ENCODE measurements at places on chromosomes 3 and 15.

DNA sequence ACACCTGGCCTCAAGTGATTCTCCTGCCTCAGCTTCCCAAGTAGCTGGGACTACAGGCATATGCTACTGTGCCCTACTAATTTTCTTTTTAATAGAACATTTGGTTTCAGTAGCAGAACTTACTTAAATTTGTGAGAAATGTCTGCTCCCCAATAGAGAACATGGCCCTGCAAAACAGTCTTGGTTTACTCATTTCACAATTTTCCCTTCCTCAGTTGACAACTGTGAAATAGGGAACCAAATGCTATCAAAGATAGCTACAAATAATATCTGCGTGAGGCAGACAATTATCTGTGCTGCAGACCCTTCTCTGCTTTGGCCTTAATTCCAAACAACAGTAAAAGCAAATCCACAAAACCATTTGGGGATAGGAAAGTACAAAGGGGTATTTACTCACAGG, 22.6 kb downstream of the METTL6 start:
- DNase-seq = no peak

- no peak for DNase-seq
Measured at GRCh38 chr3:170599091-170599490, 13.2 kb upstream of the SLC7A14 start.

GRCh38 chr3:21542656-21543379, 208.2 kb downstream of the ZNF385D start:
- no peak for DNase-seq

DNA sequence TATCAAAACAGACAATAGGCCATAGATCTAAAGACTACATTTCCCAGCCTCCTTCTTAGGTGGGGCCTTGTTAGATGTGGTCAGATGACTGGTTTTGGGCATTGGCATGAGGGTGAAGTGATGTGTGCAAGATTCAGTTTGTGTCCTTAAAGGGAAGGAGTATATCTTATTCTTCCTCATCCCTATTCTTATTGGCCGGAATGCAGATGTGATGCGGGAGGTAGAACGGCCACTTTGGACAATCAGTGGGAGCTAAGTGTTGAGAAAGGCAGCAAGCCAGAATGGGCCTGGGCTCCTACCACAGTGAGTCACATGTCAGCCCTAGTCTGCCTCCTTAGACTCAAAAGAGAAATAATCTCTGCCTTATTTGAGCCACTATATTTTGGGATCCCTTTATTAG, 89.8 kb upstream of the MEX3B start:
- no peak for DNase-seq

DNA sequence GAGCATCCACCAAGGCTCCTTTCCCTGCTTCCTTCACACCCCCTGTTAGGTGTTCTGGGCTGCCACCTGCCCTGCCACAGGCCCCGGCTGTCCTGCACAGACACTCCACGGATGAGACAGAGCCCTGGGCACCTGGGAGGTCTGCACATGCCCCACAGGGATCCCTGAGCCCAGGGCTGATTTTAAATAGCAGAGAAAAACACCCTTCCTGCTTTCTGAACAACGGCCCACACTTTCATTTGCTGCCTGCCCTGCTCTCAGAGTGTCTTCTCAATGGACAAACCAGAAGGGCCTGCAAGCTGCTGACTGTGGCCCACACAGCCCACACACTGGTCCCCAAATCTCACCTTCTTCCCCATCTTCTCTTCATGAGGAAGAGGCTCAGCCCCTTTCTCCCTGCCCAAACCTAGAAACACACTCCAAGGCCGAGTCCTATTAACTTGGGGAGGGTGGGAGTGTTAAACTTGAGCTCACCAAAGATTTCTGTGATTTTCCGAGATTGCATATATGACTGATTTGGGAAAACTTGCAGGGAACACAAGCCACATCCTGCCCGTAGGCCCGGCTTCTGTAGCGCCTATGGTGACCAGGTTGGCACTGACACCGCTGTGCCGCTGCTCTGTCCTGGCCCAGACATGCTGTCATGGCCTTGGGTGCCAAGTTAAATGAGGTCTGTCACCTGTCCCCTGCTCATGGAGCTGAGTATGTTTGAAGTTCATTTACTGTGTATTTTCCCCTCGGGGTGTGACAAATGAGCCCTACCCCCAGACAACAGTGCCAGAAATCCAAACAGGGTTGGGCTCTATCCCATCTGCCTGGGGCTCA, 47.2 kb upstream of the KLF13 start:
- DNase-seq = no peak

DNA sequence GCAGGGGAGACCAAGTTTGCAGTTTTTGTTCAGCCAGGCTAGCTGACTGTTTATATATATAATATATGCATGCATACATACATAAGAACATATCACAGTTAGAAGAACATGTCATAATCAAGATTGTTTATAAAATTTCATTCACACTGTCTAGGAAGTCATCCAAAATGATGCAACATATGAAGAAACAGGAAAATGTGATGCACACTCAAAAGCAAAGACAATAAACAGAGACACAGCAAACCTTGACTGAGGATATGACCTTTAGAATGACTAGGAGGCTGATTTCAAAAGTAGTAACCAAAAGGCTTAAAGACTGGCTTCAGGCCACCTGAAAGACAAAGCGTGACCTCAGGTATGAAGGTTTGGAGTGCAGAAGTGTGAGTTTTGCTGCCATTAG, 166.2 kb upstream of the NDN start:
- no peak for DNase-seq

DNA sequence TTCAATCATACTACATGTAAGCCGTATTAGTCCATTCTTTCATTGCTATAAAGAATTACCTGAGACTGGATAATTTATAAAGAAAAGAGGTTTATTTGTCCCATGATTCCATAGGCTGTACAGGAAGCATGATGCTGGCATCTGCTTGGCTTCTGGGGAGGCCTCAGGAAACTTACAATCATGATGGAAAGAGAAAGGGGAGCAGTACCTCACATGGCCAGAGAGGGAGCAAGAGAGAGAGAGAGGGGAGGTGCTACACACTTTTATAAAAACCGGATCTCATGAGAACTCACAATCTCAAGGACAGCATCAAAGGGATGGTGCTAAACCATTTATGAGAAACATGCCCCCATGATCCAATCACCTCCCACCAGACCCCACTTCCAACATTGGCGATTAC, 14.3 kb upstream of the CLASP2 start:
- DNase-seq = no peak

DNA sequence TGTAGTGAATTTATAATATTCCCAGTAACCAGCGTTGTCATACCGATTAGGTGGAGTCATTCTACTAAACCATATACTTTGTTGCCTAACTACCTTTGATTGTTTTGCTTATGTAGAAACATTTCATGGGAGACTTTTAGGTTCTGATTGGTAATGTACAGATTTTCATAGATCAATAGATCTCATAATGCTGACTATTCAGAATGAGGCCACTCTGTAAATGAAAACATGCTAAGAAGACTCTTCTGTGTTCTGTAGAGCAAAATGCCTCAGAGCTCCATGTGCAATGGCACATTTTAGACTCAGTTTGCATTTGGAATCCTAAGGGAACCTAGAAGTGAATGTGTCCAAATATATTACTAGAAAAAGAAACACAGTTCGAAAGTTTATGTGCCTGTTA, 20.0 kb downstream of the CBLB start:
- DNase-seq = no peak

DNA sequence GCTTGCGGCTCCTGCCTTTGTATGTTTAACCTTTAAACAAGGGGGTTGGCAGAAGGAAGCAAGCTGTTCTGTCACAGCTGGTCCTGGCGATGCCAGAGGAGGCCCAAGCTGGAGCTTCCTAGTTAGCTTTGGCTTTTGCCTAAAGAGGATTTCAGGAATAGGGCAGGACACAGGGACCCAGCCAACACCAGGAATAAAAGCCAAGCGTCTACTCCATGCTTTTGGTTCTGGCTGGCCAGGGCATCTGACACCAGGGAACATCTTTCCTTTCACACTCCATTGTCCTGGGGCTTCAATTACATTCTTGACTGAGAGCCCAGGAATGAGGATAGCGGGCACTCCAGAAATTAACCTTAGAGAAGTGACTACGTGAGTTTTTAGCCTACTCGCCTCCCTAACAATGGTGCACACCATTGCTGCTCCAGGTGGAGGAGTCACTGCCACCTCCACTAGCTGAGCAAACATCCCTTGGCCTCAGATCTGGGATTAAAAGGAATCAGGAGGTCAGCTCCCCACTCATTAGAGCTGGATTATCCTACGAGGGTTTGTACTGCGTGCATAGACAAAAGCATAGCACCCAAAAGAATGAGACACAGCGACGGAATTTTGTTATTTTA, 38.2 kb downstream of the TPM1 start:
- DNase-seq = no peak

- no peak for DNase-seq
Measured at GRCh38 chr3:139601191-139601961, 61.8 kb upstream of the RBP1 start.

- DNase-seq = no peak
Measured at GRCh38 chr3:39323494-39323893, 6.0 kb upstream of the CCR8 start.

DNA sequence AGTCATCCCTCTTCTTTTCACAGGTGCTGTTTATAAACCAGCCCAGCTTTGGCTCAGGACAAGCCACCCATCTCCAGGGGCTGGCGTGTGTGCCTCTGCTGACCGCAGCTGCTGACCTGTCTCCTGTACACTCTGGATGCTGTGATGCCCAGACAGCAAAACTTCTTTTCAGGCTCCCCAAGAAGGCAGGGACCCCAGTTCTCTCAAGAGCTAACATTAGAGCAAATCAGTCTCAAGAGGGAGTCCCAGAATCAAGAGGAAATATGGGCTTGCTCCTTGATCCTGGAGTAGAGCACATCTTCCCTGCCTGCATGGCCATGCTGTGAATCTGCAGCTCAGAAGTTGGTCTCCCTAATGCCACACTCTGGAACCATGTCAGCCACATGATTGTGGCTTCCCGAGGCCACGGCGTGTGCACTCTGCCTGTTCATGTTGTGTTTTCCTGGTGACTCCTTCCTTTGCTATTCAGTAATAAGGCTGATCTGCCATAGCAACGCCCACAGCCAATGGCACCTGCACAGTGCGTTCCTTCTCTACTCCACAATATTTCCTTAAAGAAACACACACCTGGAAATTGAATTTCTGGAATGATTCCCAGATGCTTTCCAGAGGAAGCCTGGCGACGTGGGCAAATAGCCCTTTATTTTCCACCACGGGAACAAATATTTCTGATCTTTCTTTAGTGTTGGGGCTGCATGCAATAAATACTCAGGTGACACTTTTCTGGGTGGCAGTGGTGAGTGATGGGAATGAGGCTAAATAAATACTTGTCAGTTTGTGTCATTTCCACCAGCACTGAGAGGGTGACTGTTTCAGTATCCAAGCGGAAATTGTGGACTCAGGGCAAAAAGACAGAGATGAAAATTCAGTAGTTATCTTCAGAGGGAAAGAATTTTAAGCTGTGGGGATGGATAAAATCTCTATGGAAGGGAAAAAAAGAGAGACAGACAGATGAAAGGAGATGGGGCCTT, 21.9 kb upstream of the THSD4 start:
- DNase-seq = peak; percentile 87

- no peak for DNase-seq
Measured at GRCh38 chr3:114686621-114687020, 392.8 kb downstream of the TIGIT start.

GRCh38 chr3:64936556-64936955, 248.8 kb upstream of the ADAMTS9 start:
- no peak for DNase-seq

GRCh38 chr3:172258624-172259023, 189.6 kb downstream of the GHSR start:
- DNase-seq = peak; percentile 62

- DNase-seq = no peak
Measured at GRCh38 chr3:178856804-178857203, 214.8 kb downstream of the ZMAT3 start.

DNA sequence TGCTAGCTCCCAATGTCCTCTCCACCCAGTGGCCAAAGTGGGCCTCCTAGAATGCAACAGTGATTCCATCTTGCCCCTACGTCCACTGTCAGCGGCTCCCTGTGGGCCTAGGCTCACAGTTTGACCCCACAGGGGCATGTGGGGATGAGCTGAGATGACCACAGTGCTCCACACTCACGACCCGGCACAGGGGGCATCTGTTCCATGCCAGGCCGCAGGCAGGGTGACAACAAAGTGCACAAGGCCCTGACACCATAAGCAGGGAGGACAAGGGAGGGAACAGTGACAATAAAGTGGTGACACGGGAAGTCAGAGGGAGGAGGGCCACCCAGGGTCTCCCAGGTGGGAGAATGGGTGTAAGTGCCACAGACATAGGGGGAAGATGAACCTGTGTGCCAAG, 5.1 kb upstream of the PLXNA1 start:
- DNase-seq = no peak

GRCh38 chr3:104909198-104909597, 457.5 kb upstream of the ALCAM start:
- DNase-seq = no peak

GRCh38 chr3:139234491-139234890, 109.3 kb upstream of the MRPS22 start:
- no peak for DNase-seq

DNA sequence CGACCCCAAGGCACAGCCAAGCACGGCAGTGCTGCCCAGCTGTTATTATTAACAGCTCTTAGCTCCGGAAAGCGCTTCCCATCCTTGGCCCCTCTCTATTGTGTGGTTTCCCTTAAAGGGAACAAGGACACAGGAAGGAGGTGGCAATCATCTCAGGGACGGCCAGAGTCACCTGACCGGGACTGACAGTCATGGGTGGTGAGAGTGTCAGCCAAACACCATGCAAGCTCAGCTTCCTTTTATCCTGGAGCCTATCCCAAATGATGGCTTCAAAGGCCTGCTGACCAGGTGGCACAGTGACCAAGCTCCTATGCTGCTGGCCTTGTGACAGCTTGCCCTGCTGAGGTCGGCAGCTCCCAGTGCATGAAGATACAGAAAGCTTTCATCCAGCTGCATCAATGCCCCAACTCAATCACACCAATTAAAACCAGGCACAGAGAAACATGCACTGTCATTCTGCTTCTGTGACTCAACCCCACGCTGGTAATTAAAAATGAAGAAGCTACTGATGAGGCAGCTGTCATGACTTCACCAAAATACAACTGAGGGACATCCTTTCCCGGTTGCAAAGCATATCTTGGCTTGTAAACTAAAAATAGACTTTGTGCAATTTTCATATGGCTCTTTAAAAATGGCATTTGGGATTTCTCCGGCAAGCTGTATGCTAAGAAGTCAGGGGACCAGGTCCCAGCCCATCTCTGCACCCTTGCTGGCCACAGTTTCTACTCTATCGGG, 34.0 kb downstream of the PCSK6 start:
- DNase-seq = no peak

- DNase-seq = no peak
Measured at GRCh38 chr3:128557531-128558280, 64.7 kb upstream of the GATA2 start.

- DNase-seq = no peak
Measured at GRCh38 chr3:164852866-164853265, 225.4 kb downstream of the SI start.

DNA sequence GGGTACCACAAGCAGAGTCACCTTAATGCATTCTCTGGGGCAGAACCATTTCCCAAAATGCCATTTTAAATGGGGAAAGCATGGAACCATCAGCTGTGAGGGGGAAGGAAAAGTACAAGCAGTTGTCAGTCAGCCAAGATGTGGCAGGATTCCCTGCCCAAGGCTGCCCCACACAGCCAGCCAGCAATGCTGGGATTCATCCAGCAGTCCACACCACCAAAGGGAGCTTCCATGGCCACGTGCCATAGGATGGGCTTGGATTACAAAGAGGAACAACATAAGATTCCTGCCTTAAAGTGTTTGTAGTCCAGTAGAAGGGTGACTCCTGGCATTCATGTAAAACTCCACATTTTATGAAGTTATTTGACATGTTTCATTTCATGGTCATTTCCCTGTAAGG, 233.3 kb downstream of the SHOX2 start:
- DNase-seq = no peak

- DNase-seq = no peak
Measured at GRCh38 chr3:16883057-16883722, 1.6 kb upstream of the PLCL2 start.
